Activated CD8-positive, alpha-beta T cell treated with anti-CD3 and anti-CD28 coated beads for 36 hours (primary cell): ENCODE measurements at places on chromosomes 12 and 14. TPM values are rescaled to one million over a fixed set of nuclear protein-coding genes. Genes with fewer than 3 reads are reported as not detected.

DNA sequence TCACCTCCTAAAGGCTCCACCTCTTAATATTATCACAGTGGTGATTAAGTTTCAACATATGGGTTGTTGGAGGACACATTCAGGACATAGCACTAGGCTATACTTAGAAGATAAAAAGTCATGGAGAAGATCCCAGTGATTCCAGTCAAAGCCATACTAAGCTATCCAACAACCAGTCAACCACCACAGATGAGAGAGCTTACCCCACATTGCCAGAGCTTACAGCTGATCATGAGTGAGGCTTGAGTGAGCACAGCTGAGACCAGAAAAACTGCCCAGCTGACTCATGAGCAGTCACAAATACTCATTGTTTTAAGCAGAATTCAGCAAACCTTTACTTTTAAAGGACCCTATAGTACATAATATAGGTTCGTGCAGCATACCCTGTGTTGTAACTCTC is 85.1 kb downstream of the DRAM1 start:
- peaks cover 1% of the 10 kb centered on the region for H3K27me3 ChIP-seq
- H3K27ac ChIP-seq, result no peak overlapping the region
- H3K36me3 ChIP-seq, result no peaks in the 10 kb centered on the region
- DNase-seq, result no peak
- H3K4me1 ChIP-seq, result peaks cover 2% of the 10 kb centered on the region
- no peak overlapping the region for H3K4me3 ChIP-seq

GRCh38 chr12:15629108-15629507 is 160.1 kb downstream of the EPS8 start:
- H3K27me3 ChIP-seq, result peaks cover 2% of the 10 kb centered on the region

- H3K27me3 ChIP-seq, result peaks cover 2% of the 10 kb centered on the region
- no peak for DNase-seq
- H3K27ac ChIP-seq, result no peak overlapping the region
- no peaks in the 10 kb centered on the region for H3K4me1 ChIP-seq
- no peak overlapping the region for H3K4me3 ChIP-seq
Observed at GRCh38 chr12:28830491-28830890, 318.6 kb upstream of the FAR2 start.

GRCh38 chr14:97074856-97075255 is 277.7 kb downstream of the VRK1 start:
- no peak overlapping the region for H3K4me3 ChIP-seq
- no peak for DNase-seq
- peaks cover 20% of the 10 kb centered on the region for H3K4me1 ChIP-seq
- no peaks in the 10 kb centered on the region for H3K36me3 ChIP-seq
- no peak overlapping the region for H3K27ac ChIP-seq
- H3K27me3 ChIP-seq, result peaks cover 10% of the 10 kb centered on the region

GRCh38 chr12:53388932-53389331 is 9.0 kb downstream of the SP1 start:
- H3K4me3 ChIP-seq, result no peak overlapping the region
- no peak for DNase-seq
- peaks cover 54% of the 10 kb centered on the region for H3K4me1 ChIP-seq
- no peaks in the 10 kb centered on the region for H3K27me3 ChIP-seq
- peak overlapping the region; percentile 43 for H3K27ac ChIP-seq

DNA sequence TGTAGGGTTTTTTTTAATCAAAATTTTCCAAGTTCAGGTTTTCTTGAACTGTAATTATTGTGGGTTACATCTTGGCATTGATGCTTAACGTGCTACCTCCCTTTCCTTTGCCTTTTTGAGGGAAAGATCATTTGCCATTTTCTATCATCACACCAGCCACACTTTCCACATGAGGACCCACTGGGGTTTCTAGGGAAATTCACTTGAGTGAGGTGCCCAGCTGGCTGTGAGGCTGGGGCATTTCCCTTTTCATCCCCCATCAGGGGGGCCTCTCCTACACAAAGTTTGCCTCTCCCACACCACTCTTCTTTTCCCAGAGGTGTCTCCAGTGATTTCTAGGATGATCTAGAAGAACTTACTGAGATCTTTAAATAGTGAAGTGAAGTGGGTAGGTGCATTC is 335.7 kb downstream of the BMP4 start:
- H3K27me3 ChIP-seq, result no peaks in the 10 kb centered on the region
- DNase-seq, result no peak
- H3K4me1 ChIP-seq, result no peaks in the 10 kb centered on the region
- no peak overlapping the region for H3K4me3 ChIP-seq
- H3K36me3 ChIP-seq, result no peaks in the 10 kb centered on the region
- no peak overlapping the region for H3K27ac ChIP-seq

- H3K4me1 ChIP-seq, result no peaks in the 10 kb centered on the region
- peaks cover 2% of the 10 kb centered on the region for H3K27me3 ChIP-seq
- no peaks in the 10 kb centered on the region for H3K36me3 ChIP-seq
- H3K4me3 ChIP-seq, result no peak overlapping the region
- no peak overlapping the region for H3K27ac ChIP-seq
Observed at GRCh38 chr12:130253866-130254265, 83.8 kb upstream of the PIWIL1 start.

- no peaks in the 10 kb centered on the region for H3K4me1 ChIP-seq
- H3K27me3 ChIP-seq, result peaks cover 16% of the 10 kb centered on the region
Observed at GRCh38 chr14:95713596-95714371, at the start of gene TCL1A. TSS of gene TCL1A (minus strand) at chr14:95714125. CDS start at chr14:95714066, 59 bp downstream.

The C14orf180 gene
- not detected for total RNA-seq

The TMPRSS12 gene
- total RNA-seq, result not detected

The VPS37B gene
- 18.4 TPM for total RNA-seq

The LRRC74A gene
- total RNA-seq, result not detected

The TTC9 gene
- total RNA-seq, result 5.7 TPM

The TIMELESS gene
- 48.7 TPM for total RNA-seq
